ENCODE measurements at places on chromosomes 1 and 21.

DNA sequence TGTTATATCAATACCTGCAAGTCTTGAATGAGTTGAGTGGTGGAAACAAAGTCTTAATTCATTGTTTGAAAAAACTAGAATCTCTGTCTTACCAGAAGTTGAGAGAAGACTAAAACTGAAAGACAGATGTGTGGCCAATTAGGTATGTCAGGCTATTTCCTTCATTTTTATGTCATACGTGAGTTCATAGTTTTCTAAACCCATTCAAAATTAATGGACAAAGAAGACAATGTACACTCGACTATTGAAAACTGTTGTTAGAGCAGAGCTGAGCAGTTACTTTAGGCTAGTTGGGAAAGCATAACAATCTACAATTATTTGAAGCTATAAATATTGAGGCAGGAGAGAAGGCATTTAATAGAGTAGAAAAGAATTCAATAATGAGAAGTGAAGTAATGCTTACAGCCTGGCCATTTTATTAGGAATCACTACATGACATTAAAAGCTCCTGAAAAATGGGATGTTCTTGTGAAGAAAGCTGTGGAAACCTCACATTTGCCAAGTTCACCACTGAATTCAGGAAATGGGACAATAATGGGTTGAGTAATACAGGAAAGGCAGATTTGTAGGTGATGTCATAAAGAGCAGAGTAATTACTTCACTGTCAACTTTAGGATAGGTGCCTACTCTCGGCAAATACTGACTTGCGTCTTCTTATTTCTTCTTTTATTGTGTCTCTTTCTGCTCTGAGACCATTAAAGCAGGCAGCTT, 204.4 kb downstream of the PLA2G4A start:
- DNase-seq = no peak

DNA sequence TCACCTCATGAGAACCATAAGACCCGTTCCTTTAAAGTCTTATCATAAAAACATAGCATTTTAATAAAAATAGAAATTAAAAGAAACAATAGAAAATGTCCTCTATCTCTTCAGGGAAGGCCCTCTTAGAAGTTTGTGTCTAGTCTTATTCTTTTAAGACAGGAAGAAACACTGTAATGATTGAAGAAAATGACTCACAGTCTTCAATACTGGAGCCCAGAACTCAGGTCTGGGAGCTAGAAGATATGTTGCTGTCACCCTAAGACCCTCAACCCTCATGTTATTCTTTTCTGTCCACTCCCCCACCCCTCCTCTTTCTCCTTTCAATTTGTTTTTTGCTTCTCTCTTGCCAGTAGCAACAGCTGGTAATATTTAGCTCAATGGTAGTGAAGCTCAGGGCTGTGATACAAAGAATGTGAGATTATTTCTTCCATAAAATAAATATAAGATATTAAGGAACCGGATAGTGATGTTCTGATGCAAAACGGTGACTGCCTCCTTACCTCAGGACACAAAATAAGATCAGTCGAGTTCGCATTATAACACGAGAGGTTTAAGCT, 12.0 kb downstream of the DUSP10 start:
- no peak for DNase-seq

GRCh38 chr1:225446595-225446960, 18.7 kb upstream of the LBR start:
- no peak for DNase-seq

GRCh38 chr1:110765640-110766335, 91.0 kb upstream of the KCNA3 start:
- DNase-seq = peak; percentile 17

GRCh38 chr1:1955621-1956094, 36.6 kb upstream of the TMEM52 start:
- DNase-seq = no peak
